ENCODE measurements at places on chromosomes 11 and 22.
A peak's percentile ranks its signal among the peaks of the same experiment; 100 is the strongest.

GRCh38 chr11:74783241-74783871, 34.7 kb downstream of the RNF169 start:
- peak; percentile 27 for DNase-seq

DNA sequence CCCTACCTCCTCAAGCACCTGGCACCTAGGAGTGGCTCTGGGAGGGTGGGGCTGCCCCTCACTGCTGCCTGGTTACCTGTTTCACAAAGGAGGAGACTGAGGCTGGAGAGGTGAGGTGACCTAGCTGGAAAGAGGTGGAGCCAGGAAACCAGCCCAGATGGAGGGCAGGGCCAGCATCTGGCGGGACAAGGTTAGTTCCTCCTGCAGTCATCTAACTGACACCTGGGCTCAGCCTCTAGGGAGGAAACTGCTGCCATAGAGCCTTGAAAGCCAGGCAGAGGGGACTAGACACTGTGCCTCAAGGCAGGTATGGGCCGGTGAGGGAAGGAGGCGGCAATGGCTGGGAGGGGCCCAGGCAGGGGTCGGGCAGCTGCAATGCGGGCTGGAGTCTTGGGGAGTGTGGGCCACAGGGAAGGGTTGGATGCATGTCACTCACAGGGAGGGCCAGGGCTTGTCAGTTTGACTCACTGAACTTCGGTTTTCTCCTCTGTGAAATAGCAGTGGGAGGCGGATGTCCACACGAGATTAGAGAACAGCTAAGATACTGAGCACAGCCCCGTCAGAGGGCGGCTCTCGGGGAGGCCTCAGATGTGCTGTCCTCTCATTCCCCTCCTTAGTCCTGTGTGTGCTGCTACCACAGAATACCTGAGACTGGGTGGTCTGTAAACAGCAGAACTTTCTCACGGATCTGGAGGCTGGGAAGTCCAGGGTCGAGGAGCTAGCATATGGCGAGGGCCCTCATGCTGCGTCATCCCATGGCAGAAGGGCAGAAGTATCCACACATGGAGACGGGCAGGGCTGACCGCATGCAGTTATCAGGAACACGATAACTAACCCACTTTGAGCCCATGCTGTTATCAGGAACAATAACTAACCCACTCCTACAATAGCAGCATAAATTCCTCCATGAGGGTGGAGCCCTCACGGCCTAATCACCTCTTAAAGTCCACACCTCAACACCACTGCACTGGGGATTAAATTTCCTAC, 16.1 kb downstream of the MGAT3 start:
- DNase-seq: no peak

DNA sequence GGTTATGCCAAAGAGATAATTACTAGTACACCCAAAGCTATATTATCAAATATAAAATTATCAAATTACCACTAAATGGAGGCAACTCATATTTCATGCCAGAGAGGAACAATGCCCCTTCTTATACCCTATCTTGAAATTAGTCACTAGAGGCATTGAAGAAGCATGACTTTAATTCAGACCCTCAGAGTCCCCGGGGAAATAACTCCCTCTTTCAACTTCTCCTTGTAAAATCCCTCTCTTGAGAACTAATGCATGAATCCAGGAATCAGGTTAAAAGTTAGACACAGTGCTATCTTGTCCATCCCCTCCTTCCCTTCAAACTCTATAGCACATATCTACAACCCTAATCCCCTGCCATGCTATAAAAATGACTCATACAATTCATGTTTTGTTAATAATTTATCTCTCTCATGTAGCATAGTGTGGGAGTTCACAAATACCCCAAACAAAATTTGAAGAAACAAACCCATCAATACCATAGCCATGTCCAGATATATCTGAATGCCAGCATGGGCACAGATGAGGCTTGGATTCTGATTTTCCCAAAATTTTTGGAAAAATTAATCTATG, 665.4 kb downstream of the KCNA4 start:
- no peak for DNase-seq

DNA sequence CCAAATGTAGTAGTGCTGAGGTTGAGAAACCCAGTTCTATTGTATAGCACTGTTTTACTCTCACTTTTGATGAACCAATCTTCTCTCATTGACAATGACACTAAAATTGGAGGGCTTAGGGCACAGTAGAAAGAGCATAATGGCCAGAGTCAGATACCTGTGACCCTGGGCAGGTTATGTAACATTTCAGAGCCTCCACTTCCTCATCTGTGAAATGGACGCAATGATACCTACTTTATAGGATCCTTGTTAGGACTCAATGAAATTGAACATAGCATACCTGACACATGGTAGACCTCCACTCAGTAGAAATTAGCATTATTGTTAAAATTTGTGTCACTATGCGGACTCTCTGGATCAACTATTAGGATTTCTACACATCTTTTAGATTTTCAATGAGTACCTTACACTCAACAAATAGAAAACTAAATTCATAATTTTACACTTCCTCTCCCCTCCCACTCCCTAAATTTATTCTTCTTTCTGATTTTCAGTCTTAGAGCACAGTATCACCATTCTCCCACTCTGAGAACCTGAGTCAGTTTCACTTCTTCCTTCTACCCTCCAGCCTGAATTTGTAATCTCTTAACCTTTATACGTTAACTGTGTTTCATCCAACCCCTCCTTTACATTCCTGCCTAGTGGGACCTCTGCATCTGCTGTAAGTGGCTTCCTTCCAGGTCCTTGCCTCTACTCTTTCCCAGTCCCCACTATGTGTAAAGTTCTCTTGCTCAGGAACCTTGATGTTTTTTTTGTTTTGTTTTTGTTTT, 78.3 kb downstream of the MICAL2 start:
- DNase-seq: no peak

All from GM04504 (cell line).